ENCODE measurements at places on chromosomes 7 and 10. TPM values are rescaled to one million over a fixed set of nuclear protein-coding genes. Genes with fewer than 3 reads are reported as not detected.

Gene OR2A5
- not detected for total RNA-seq

Gene LRRC17
- not detected for total RNA-seq

Gene SLC18A2
- total RNA-seq = not detected

Gene STEAP1B
- 0.18 TPM for total RNA-seq

Gene SPAG6
- total RNA-seq = not detected

Gene DGKI
- total RNA-seq = 2.2 TPM

Gene DLD
- 128 TPM for total RNA-seq

Gene RAPGEF5
- 0.82 TPM for total RNA-seq

Gene IFIT1B
- total RNA-seq = not detected

Gene LRRTM3
- total RNA-seq = not detected

Gene ARHGEF35
- 6.7 TPM for total RNA-seq

Gene PDE6C
- not detected for total RNA-seq

Gene NUTM2A
- 0.47 TPM for total RNA-seq

Gene ANKRD22
- total RNA-seq = not detected

Gene GDF2
- total RNA-seq = not detected

Gene ZPBP
- 0.37 TPM for total RNA-seq

Gene KCP
- 0.10 TPM for total RNA-seq

Gene RAMP3
- not detected for total RNA-seq

Gene CCL24
- not detected for total RNA-seq

Gene HYAL4
- total RNA-seq = not detected

Gene ZNF735
- total RNA-seq = not detected

Data from activated naive CD8-positive, alpha-beta T cell treated with anti-CD3 and anti-CD28 coated beads for 36 hours (primary cell).